ENCODE measurements at places on chromosomes 11 and 22. TPM values are rescaled to one million over a fixed set of nuclear protein-coding genes. Genes with fewer than 3 reads are reported as not detected.

The BTBD18 gene
- 0.70 TPM for polyA plus RNA-seq

The KCNE3 gene
- 26.1 TPM for polyA plus RNA-seq

The RTL10 gene
- 24.5 TPM for polyA plus RNA-seq

The NXPE2 gene
- 0.42 TPM for polyA plus RNA-seq

The MEN1 gene
- polyA plus RNA-seq = 36.6 TPM

The CDC45 gene
- 25.2 TPM for polyA plus RNA-seq

The IL17REL gene
- polyA plus RNA-seq = 0.08 TPM

The SYCE3 gene
- not detected for polyA plus RNA-seq

The RTN4R gene
- 3.4 TPM for polyA plus RNA-seq

The MFNG gene
- 9.7 TPM for polyA plus RNA-seq

The DDB1 gene
- polyA plus RNA-seq = 230 TPM

The ZNF215 gene
- polyA plus RNA-seq = 4.6 TPM

The DEFB131B gene
- 1.4 TPM for polyA plus RNA-seq

The LUZP2 gene
- polyA plus RNA-seq = 1.7 TPM

The LMO2 gene
- 28.6 TPM for polyA plus RNA-seq
